NCI-H526 (cell line): ENCODE measurements at places on chromosomes 5 and 9.

GRCh38 chr5:56550227-56550626 lies 265.1 kb upstream of the MAP3K1 start:
- no peak for DNase-seq

DNA sequence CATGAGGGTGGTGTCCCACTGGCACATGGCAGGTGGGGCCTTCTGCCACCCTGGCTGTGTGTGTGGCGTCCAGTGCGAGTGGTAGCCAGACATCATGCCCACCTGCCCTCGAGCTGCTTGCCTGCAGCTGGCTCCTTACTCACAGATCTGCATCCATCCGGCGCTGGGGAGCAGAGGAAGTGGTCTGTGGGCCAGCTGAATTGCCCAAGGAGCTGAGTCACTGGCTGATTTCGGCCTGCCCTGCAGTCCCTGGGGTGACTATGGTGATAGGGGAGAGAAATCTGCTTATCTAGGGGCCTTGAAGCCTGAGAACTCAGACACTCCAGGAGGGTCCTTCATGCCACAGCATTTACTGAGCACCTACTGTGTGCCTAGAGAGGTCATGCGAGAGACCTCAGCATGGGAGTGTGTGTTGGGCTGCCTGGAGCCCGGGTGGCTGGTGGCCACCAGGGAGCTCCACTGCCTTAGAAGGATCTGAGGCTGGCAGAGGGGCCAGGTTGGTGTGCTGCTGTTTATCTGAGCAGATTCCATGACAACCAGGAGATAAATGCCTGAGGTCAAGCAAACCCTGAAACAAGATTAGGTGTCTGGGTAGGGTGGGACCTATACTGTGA lies 57.1 kb downstream of the SLC22A5 start:
- DNase-seq: no peak

DNA sequence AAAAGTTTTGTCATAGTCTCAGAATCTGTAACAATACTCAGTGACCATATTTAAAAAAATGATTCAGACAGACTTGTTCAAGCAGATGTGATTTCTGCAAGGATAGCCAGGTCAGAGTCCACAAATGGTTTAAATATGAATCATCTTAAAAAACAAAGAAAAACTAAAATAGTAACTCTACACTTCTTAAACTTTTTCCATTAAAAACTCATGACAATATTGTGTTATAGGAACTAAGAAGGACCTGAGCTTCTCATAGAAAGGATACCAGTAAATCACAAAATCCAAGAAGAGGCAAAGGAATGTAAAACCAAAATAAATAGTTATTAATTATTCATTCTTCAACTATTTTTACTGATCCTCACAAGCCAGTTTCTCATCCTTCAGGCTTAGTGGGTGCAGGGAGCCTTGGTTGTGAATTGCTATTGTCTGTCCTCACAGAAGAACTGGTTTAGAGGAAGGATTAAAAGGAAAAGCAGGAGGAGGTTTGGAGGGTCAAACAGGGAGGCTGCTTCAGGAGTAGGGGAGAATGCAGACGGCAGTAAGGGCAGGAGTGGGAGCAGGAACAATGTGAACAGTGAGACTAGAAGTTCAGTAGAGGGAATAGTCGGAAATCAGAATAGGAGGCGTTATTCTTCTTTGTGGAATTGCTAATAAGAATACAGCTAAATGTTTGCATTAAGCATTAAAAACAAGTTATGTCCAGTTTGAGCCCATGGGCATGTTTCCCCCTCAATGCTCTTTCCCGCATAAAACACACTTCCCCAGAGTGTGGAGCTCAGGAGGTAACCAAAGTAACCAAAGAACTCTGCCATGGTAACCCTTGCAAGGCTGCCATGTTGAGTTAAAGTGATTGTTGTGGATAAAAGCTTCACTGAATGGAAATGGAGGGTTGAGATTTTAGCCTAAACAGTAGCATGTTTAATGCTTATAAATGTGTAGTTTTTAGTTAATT lies 110.7 kb downstream of the CCDC192 start:
- no peak for DNase-seq

GRCh38 chr9:86285261-86285660 lies 2.9 kb upstream of the ISCA1 start:
- no peak for DNase-seq

- peak; percentile 5 for DNase-seq
Measured at GRCh38 chr5:134437847-134438581, 26.3 kb upstream of the CDKN2AIPNL start.

DNA sequence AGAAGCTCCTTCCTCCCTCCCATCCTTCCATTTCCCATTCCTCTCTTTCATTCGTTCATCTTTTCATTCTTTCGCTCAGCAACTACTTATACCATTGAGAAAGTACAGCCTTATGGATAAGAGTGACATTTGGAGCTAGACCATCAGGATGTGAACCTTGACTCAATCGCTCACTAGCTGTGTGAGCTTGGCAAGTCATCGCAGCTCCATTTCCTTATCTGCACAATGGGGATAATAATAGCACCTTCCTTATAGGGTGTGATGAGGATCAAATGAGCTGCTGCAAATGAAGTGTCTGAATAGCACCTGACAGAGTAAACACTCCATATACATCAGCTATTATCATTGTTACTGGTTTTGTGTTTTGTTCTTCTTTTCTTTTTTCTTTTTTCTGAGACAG lies 28.1 kb upstream of the SYNPO start:
- DNase-seq: no peak

DNA sequence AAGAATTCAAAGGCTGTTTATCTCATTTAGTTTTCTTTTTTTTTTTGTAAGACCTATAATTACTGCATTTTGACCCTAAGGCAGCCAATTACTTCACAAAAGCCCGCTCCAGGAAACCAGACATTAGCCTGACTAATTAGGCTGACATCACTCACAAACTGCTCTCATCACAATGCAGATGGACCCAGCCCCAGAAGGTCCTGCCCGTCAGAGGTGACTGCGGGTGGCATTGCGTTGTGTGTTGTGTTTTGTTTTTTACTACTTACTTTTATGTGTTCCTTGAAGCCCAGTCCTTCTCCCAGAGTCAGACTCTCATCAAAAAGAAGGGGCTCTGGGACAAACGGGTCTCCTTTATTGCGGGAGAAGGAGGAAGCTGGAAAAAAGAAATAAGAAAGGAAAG lies 172.2 kb downstream of the HSD17B3 start:
- no peak for DNase-seq

- no peak for DNase-seq
Measured at GRCh38 chr5:84436866-84437265, 52.2 kb upstream of the EDIL3 start.

- no peak for DNase-seq
Measured at GRCh38 chr9:108677776-108678175, 178.0 kb downstream of the ACTL7B start.

- DNase-seq: no peak
Measured at GRCh38 chr5:134088291-134088690, 26.2 kb upstream of the TCF7 start.

DNA sequence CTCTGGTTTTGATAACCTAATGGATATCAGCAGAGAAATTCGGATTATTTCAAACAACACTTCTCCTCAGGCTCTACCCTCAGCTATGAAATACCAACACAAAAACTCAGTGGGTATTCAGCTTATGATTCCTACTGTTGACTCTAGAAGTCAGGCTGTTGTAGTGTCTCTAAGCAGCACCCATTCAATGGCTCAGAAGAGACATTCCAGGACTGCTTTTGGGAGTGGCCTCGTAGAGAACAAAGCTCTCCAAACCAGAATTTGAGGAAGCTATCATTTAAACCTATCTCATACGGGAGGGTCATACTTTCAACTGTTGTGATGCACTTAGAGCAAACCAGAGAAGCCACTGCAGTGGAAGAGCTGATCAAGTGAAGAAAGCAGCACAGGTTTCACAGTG lies 34.1 kb downstream of the ETF1 start:
- no peak for DNase-seq

DNA sequence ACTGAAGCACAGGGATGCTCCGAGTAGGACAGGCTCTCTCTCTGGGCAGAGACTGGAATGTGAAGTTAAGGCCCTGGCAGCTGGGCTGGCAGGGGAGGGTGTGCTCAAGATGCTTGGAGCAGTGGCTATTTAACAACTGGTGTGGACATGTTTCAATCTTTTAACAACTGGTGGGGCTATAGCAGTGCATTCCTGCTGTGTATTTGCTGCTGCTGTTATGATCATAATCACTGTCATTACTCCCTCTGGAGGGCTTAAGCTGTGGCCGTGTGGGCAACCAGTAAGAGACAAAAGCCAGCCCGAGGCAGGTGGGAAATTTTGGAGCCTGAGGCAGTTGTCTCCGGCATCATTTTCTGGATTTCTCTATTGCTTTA lies 33.3 kb upstream of the PTGS1 start:
- no peak for DNase-seq

GRCh38 chr5:133818031-133818431 lies 150.4 kb downstream of the C5orf15 start:
- DNase-seq: no peak

- peak; percentile 60 for DNase-seq
Measured at GRCh38 chr5:73591102-73591695, 25.7 kb downstream of the UTP15 start.

DNA sequence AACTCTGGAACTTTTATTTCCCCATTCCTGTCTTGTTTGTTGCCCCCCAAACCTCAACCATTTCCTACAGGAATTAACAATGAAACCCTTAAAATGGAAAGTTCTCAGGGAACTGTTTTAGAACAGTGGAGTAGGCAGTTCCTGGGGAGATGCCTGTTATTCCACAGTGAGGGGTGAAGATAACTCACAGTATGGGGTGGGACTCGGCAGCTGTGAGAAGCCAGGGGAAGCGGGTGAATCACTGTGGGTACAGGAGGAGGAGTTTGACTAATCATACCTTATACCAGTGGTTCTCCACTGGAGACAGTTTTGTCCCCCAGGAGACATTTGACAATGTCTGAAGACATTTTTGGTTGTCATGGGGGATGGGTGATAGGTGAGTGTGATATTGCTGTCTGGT lies 36.9 kb upstream of the GLRA1 start:
- DNase-seq: no peak

GRCh38 chr5:102554082-102554481 lies 55.3 kb upstream of the SLCO6A1 start:
- DNase-seq: no peak

DNA sequence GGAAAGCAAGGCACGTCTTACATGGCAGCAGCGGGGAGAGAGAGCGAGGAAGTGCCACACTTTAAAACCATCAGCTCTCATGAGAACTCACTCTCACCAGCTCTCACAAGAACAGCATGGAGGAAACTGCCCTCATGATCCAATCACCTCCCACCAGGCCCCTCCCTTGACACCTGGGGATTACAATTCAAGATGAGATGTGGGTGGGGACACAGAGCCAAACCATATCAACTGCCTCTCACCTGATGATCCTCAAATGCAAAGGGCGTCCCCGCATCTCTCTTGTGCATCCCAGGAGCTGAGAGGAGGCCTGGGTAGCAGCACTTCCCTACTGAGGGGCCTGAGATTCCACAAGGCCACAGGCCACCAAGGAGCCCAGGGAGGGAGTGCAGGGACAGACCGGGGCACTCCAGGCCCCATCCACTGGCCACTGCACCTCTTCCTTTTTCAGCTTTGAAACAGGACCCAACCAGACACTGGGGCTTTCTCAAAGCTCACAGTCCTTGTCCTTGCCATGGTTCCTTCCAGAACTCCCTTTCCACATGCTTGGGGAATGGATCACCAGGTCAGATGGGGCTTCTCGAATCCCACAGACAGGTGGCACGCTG lies 54.5 kb upstream of the IL17B start:
- DNase-seq: no peak

- no peak for DNase-seq
Measured at GRCh38 chr9:73152953-73153352, 1.3 kb downstream of the ANXA1 start.

DNA sequence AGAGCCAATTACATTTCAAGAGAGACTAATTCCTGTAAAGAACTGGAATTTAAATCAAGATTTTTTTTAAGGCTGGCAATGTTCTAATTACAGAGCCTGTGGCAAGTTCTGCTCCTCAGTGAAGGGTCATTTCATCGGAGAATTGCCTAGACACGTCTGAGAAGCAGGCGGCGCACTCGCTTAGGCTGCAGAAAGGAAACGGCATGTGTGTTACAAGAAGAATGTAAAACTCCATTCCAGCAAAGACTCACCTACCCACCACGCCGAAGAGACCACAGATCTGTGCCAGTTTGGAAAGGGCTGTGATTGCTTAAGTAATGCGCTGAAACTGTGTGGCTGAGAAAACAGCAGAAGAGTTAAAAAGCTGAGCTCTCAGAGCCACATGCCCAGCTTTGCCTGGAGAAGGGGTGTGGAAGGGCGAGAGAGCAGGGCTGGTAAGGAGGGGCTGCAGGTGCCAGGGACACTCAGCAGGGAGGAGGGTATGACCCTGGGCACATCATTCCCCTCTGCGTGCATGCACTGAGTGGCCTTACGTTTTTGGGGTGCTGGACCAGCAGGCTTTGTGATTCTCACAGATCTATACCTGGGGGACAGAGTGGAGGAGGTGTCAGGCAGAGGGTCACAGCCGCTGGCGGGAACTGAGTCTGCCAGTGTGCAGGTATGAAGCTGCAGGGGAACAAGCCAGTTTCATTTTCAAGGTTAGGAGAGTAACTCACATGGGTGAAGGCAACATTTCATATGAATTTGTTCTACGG lies 17.8 kb upstream of the SLC25A51 start:
- DNase-seq: no peak

GRCh38 chr5:123428521-123429220 lies 5.5 kb upstream of the CEP120 start:
- no peak for DNase-seq

DNA sequence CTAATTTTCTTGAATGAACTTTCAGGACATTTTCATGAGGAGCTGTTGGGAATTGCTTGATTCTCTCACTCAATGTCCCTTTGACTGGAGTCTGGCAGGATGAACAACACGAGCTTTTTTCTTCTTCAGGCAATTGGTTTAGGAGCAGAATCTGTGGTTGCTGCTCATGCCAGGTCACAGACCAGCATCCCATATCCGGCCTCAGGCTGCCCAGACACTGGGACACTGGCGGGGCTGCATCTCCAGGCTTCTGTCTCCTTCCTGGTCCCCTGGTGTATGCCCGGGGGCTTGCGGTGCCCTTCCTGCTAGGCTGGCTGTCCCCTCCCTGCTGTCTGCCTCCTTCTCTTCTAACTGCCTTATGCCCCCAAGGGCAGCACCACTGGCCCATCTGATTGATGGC lies 311.5 kb upstream of the DAP start:
- no peak for DNase-seq

DNA sequence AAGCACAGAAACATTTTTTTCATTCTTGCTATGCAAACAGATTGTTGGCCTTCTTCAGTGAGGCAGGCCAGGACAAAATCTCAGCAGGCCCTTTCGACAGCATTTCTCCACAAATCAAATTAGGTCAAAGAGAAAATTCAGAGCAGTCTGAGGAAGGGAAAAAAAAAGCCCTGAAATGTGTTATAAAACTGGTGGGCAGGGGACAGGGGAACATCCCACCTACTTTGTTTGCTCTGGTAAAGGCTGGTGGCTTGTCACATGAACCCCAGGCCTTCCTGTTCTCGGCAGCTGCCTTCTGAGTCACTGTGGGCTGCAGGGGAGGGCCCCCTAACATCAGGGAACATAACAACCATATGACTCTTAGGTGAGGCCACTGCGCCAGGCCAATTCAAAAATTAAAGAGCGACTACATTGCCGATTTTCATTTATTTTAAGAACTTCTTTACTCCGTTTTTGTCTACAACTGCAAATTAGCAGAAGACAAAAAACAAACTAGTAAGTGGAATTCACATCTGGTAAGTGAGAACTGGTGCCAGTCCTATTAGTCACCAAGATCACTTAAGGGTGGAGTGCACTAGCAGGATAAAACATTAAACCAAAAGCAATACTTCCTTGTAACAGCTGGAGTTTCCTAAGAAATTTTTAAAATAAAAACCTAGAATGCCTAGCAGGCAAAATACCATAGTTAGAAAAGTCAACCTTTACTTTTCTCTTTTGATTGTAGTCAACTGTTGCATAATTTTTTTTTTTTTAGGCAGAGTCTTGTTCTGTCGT lies 46.2 kb upstream of the DENND4C start:
- no peak for DNase-seq
